Transverse colon (tissue), 4 donors: ENCODE measurements at places on chromosomes 7 and 10. TPM values are rescaled to one million over a fixed set of nuclear protein-coding genes. Genes with fewer than 3 reads are reported as not detected.

GRCh38 chr7:131400681-131401176 is 73.1 kb downstream of the MKLN1 start:
- no peak for DNase-seq

- no peak for DNase-seq
These were observed 84.1 kb downstream of the THSD7A start for GRCh38 chr7:11747715-11748485.

Gene TAS2R3
- 2.6 TPM for total RNA-seq

Gene WDR86
- 7.0 TPM for total RNA-seq
